Right renal cortex interstitium (tissue), 3 donors: ENCODE measurements at places on chromosomes 3 and 15. TPM values are rescaled to one million over a fixed set of nuclear protein-coding genes. Genes with fewer than 3 reads are reported as not detected.

DNA sequence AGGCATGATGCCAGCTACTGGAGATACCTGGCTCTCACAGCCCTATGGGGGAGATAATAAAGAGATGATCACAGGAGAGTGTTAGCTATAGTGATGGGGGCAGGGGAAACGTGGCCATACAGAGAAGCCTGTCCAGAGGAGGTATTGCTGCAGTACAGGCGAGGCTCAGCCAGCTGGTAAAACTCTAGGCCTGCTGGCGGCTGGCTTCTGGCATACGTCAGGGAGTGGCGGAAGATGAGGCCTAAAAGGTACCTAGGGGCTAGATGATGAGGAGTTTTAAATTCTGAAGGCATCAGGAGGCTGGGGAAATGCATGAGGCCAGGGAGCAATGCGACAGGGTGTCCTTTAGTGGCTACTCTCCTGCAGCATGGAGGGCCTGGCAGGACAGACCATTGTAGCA is 110.7 kb downstream of the EEFSEC start:
- DNase-seq: no peak

DNA sequence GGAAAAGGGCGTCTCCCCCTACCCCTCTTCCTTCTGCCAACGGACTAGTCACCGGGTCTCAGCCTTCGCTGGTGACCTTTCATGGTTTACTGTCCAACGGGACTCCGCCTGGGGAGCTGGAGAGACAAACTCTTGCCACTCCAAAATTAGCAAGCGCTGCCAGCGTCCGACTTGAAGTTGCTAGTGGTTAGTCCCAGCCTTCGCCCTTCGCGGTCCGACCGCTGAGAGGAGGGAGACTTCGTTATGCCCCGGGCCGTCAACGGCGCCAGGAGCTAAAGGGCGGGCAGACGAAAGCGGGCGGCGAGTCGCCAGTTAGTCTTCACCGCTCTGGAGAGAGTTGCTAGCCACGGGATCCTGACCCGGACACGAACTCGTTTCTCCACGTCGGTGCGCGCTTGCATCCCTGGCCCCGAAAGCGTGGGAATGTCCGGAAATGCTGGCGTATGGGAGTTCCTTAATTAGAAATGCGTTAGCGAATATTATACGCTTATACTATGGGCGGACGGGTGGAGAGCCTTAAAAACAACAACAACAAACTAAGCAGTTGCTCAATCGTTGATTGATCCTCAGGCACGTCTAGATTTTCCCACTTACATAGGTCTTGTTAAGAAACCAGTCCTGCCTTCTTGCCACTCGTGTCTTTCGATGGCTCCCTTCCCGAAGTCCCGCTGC is 716 bp downstream of the SMC4 start:
- DNase-seq: no peak

DNA sequence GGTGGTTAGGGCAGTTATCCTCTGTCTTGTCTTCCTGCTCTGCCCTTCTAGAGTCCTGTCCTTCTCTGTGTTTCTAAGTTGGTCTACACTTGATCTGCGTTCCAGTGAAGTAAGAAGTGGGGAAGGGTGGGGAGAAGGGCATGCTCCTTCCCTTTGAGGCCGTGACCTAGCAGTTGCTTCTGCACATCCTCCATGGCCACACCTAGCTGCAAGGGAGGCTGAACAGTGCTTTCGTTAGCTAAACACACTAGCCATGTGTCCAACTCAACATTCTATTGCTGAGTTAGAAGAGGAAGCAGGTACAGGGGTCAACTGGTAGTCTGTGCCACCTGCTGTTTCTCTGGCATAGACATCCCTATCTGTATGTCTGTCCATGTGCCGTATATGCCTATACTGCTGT is 94.5 kb downstream of the LARS2 start:
- DNase-seq: no peak

DNA sequence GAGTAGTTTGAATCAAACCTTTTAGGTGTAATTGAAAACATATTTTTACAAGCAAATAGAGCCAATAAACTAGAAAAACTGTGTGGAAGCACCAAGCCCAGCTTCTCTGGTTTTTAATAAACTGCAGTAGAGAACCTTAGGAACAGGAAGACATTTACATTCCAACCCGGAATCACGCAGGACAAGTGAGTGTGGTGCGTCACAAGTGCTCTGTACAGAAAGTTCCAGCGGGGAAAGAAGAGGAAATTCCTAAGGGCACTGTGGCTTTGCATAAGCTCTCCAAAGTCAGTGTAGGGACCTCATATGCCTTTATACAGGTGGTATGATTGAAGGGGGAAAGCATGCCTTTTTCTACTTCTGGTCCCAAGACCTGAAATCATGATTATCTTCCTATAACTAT is 21.6 kb downstream of the COL8A1 start:
- DNase-seq: no peak

Gene GOLGA6A
- 0.26 TPM for polyA plus RNA-seq

DNA sequence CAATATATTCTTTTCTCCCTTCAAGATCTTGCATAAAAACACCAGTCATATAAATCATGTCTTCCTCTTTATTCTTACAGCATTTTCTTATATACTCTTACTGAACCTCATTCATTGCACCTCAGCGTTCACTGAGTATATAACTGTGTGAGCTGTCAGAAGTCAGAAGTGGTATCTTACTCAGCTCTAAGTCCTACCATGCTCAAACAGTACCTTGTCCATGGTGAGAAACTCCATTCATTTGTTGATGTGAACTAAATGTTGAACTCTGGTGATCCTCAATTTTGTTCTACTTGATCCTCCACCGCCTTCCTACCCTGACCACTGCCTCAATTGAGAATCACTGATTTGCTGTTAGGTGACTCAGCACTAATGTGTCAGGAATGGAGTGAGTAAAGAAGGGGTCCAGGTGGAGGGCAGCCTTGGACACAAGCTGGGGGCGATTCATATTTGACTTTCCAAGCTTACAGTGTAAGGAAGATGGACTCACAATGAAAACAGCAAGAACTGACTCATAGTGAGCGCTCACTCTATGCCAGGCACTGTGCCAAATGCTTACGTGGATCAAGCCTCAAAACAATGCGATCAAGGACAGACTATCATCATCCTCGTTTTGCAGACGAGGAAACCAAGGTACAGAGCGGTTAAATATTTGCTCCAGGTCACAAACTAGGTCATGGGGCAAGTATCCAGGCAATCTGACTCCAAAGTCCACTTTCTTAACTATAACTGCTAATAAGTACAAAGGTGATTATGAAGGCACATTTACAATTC is 13.5 kb upstream of the ZFYVE19 start:
- DNase-seq: no peak

DNA sequence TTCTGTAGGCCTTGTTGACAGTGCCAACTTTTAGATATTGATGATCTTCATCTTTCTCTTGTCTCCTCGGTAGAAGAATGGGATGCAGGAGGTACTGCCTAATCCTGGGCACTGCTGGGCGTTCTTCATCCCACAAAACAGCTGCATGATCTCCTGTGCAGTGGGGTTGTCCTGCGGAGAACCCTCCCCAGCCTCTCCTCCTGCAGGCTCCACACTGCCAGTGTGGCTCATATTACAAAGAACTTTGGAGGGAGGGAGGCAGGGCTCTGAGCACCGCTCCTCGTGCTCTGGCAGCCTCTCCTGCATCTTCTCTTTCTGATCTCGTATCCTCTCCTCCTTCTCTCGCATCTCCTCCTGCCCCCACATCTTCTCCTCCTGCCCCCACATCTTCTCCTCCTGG is 7.5 kb downstream of the GOLGA6L2 start:
- no peak for DNase-seq

DNA sequence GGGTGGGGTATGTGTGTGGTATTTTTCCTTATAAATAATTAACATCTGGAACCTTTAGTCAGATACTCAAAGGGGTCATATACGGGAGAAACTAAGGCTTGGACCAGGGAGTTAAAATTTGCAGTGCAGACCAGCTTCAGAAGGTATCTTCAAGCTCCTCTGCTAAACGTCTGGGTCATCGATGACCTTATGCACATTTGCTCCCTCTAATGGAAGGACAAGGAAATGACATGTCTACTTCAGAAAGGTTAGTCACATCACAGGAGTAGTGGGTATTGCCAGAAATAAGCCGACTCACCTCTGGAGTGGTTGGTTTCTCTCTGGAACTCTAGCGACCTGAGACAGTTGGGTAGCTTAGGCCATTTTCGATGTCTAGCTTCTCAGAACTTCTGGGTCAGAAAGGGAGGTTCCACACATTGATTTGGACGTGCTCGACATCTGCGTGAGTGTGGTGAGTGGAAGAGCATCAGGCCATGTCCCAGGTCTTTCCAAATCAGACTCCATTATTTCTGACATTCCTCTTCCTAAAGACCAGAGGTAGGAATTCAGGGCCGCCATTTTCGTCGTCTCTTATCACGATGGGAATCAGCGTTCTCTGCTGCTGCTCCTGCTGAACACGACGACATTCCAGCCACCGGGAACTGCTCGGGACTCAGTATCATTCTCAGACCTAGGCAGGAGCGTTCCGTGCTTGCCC is 31.8 kb upstream of the RASA2 start:
- no peak for DNase-seq

- no peak for DNase-seq
Measured at GRCh38 chr15:40915116-40915661, 14.0 kb upstream of the DLL4 start.

- DNase-seq: no peak
Measured at GRCh38 chr15:52112203-52112750, 298 bp downstream of the BCL2L10 start.

DNA sequence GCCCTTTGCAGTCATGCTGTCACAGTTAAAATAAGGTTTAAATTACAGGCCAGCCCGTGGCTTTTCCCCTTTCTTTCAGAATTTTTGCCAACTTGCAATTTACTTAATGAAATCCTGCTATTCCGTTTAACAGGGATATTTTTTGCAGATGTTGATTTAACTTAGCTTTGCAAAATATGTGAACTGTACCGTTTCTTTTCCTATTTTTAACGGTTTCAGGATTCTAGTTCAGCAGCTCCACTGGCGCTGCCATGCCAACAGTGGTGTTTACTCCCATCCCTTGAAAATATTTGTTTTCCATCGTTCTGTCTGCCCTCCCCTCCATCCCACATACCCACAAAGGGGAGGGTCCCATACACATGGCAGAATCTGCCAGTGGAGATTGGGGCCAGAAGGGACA is 54.3 kb downstream of the SMAD6 start:
- DNase-seq: no peak

Gene IQCF5
- not detected for polyA plus RNA-seq

Gene RLBP1
- not detected for polyA plus RNA-seq

DNA sequence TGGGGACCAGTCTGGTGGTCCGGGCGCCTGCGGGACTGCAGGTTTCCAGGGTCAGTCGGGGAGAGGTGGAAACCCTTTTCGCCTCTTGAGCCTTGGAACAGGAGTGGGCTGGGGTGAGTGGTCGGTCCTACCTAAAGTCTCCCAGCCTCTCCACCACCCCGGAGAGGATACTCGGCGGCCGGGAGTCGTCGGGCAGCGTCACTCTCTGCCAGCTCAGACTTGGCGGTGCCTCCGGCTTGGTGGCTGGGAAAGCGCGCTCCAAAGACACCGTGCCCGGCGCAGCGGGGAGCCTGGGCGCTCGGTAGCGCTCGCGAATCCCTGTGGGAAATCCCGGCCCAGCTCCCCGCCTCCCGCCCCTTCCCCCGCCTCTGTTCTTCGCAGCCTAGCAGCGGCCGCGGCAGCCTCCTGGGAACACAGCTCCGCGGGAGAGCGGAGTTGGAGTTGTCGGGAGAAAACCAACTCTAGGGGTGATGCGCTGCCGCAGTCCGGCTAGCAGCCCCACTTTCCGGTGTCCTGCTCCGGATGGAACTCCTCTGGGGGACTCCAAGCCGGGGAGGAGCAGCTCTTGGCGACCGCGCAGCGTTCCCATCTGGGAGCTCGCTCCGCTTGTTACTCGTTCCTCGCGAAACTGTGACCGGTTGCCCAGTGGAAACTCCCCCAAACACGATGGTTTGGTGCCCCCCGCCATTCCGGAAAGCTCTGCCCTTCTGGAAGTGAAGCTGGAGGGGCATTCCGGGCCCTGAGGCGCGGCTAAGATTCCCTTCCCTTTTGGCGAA is 1.4 kb downstream of the EPHB1 start:
- no peak for DNase-seq

- DNase-seq: no peak
Measured at GRCh38 chr15:70165716-70166284, 68.1 kb upstream of the TLE3 start.

DNA sequence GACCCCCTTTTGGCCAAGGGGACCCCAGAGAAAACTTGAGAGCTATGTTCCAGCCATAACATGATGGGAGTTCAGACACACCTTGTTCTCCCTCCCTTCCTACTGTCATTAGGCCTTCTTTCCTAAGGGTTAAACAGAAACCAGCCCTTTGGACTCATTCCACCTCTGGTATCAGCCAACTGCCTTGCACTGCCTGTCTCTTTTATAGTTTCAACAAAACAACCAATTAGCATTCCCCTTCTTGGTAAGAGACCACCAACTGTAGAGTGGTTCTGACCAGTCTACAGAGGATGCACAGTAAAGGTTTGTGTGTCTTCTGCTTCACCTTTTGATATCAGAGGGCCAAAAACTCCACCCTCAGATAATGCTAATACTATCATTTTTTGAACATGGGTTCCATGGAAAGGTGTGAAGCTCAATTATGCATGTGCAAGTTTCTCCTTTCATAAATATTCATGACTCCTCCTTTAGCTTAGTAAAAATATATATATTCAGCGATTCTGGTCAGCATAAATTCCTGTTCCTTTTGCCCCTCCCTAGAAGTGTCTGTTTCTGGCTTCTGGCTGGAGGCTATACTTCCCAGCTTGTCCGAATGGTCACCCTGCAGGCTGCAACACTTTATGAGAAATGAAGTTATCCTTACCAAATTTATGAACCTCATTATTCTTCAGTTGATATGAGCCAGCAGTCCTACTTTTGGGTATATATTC is 55.9 kb downstream of the SERP1 start:
- DNase-seq: no peak

DNA sequence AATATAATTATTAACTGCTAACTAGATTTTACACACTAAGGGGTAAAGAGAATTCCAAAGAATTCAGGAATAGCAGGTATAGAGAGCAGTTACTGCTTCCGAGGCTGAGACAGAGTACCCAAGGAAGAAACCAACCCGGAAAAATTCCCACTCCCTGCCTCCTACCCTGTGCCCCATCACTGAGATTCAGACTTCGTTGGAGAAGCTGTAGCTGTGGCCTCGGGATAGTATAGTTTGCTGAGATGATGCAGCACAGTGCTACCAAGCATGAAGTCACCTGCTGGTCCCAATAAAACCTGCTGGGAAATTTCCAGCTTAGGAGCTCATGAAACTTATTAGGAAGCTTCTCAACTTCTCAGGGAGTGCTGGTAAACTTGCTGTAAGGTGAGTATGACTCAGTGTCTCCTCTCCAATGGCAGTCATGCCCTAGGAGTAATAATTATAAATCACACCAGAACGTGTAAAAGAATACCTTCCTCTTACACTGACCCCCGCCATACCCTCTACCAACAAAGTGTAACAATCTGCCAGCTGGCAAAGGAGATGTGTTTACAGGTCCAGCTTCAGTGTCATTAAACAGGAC is 215.2 kb upstream of the ROBO2 start:
- DNase-seq: peak; percentile 38

DNA sequence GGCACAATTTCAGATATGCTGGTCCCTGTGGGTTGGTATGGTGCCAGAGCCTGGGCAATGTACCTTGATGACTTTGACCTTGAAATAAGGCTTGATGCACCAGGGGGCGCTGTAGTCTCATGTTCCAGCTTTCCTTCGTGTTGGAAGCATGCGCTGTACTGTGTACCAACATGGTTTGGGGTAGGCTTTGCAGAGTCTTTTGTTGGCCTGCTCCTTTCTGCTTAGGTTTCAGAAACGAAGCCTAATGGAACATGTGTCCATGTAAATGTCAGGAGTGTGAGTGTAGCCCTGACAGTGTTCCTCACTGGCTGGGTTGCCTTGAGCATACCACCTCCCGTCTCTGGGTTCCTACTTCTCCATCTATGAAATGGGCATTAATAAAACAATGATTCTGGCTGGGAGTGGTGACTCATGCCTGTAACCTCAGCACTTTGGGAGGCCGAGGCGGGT is 3.6 kb upstream of the CCR4 start:
- peak; percentile 64 for DNase-seq

- no peak for DNase-seq
Measured at GRCh38 chr3:99508191-99508590, 130.2 kb upstream of the COL8A1 start.
